CD4-positive, alpha-beta T cell treated with Interleukin-15 for 1 hour (primary cell): ENCODE measurements at places on chromosomes 11 and 22.

- peak; percentile 78 for DNase-seq
Observed at GRCh38 chr11:2271077-2271326, 614 bp upstream of the ASCL2 start.

DNA sequence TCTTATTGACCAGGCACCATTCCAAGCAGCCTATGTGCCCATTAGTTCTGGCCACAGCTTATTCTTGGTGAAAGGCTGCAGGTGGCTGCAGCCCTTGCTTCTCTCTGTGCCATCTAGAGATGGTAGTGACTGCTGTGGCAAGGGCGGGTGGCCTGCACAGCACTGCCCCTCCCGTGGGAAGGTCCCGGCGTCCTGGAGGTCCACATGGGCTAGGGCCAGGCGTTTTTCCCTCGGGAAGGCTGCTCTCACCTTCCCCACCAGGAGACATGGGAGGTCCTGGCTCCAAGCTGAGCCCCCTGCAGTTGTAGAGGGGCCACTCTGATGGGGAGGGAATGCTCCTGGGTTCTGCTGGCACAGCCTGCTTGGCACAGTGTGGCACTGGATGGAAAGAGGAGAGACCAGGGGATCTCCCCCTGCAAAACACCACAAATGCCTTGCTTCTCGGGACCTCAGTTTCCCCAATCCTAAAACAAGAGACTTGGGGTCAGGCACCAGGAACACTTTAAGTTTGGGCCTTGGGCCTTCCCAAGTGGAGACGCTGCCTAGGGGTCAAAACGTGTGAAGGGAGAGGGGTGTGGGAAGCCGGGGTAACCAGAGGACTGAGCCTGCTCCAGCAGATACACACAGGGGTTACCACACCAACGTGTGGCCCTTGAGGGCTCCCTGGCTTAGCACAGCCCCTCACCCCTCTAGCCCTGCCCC is 10.0 kb upstream of the TBC1D22A start:
- no peak for DNase-seq

DNA sequence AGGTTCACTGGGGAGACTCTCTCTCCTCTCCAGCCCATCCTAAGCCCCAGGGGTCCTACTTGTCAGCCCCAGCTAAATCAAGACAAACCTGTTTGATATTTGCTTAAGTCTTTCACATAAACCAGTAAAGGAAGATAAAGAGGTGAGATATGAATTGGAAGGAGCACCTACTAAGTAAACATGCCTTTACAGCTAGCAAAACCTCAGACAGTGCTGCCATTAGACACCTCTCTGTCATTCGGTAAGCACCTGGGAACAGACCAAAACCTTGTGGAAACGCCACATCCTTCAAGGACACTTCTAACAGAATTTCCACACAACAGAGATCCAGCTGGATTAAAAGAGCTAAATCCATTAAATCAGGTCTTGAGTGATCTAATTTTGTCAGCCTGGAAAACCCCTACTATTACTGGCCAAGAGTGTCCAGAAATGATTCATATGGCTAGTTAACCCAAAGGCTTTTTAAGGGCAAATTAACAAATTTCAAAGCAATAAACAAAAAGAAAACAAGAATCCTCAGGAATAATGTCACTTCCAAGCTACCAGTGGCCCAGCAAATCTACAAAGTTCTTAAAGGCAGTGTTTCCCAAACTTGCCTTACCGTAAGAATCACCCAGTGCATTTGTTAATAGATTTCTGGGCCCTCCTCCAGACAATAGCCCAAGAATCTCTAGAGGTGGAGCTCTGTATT is 2.4 kb downstream of the VPS37C start:
- DNase-seq: no peak

- no peak for DNase-seq
Observed at GRCh38 chr11:77449060-77449521, 24.8 kb downstream of the PAK1 start.

- no peak for DNase-seq
Observed at GRCh38 chr11:10524471-10524870, 16.5 kb downstream of the RNF141 start.

DNA sequence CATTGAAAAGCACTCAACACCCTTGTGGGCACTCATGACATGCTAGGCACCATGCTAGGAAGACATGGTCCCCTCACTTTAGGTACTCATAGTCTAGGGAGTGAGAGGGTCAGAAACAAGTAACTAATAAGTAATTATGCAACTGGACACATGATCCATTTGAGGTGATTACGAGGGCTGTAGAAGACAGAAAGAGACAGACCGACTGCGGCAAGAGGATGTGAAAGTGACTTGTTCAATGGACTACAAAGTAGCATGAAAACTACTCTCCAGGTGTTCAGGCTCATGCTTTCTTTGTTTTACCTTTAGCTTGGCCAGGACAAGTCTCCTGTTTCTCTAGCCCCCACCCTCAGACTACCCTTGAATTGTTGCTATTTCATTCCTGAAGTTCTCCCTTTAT is 310.8 kb upstream of the SORL1-AS1 start:
- no peak for DNase-seq

- DNase-seq: no peak
Observed at GRCh38 chr11:75314771-75315438, 36.6 kb downstream of the ARRB1 start.

DNA sequence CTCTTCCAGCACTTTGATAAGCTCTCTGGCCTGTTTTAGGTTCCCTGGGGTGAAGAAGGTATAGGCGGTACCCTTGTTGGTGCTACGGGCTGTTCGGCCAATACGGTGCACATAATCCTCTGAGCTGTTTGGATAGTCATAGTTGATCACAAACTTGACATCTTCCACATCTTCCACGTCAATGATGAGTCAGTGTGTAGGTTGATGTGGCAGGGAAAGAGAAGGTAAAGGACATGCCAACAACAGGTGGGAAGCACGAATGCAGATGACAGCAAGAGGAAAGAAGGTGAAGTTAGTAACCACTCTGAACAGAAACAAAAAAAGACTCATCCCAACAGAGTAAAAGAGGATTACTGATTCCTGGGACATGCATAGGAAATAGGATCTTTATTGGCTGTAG is 18.2 kb downstream of the DDX17 start:
- no peak for DNase-seq

GRCh38 chr22:30674482-30674881 is 6.8 kb upstream of the DUSP18 start:
- DNase-seq: no peak

GRCh38 chr11:75469785-75470405 is 36.9 kb upstream of the KLHL35 start:
- DNase-seq: no peak

- peak; percentile 6 for DNase-seq
Observed at GRCh38 chr11:76622493-76623094, 48.0 kb downstream of the LRRC32 start.

DNA sequence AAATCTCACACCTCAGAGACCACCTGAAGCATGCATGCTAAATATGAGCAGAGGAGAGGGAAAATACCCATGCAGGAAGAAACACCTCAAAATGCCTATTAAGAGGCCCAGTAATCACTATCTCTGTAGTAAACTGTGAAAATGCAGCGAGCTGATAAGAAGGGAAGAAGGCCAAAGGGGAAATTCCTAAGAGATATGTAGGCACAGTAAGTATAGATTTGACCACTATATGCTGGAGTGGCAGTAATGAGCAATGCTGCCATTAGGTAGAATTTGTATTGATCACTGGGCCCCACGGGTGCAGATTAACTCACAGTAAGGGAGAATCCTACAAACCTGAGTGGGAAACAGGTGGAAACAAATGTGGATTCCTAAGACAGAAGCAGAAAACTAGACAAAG is 1813.1 kb upstream of the RAG2 start:
- DNase-seq: no peak

DNA sequence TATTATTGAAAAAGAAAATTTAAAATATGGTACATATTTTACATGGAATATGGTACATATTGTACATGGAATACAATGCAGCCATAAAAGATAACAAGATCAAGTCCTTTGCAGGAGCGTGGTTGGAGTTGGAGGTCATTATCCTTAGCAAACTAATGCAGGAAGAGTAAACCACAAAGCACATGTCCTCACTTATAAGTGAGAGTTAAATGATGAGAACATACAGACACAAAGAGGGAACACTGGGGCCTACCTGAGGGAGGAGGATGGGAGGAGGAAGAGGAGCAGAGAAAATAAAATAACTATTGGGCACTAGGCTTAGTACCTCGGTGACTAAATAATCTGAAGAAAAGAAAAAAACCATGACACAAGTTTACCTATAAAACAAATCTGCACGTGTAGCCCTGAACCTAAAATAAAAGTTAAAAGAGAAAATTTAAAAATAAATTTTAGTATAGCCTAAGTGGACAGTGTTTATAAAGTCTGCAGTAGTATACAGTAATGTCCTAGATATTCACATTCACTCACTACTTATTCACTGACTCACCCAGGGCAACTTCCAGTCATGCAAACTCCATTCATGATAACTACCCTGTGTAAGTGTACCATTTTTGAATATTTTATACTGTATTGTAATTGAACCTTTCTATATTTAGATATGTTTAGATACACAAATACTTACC is 204.4 kb downstream of the FAM76B start:
- DNase-seq: no peak

DNA sequence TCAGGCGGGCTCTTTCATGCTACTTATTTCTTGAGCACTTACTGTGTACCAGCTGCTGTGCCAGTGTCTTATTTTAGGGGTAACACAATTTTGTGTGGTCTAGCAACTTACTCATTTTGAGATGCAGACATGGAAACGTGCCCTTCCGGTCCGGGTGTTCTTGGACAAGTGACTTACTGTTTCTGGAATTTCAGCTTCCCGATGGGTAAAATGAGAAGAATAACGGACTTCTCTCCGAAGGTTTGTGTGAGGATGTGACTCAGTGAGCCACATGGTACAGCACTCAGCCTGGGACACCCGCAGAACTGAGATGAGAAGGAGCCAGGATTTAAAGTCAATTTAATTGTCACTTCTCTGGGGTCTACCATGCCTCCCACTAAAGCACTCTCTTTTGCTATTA is 114.5 kb upstream of the SYT13 start:
- no peak for DNase-seq

DNA sequence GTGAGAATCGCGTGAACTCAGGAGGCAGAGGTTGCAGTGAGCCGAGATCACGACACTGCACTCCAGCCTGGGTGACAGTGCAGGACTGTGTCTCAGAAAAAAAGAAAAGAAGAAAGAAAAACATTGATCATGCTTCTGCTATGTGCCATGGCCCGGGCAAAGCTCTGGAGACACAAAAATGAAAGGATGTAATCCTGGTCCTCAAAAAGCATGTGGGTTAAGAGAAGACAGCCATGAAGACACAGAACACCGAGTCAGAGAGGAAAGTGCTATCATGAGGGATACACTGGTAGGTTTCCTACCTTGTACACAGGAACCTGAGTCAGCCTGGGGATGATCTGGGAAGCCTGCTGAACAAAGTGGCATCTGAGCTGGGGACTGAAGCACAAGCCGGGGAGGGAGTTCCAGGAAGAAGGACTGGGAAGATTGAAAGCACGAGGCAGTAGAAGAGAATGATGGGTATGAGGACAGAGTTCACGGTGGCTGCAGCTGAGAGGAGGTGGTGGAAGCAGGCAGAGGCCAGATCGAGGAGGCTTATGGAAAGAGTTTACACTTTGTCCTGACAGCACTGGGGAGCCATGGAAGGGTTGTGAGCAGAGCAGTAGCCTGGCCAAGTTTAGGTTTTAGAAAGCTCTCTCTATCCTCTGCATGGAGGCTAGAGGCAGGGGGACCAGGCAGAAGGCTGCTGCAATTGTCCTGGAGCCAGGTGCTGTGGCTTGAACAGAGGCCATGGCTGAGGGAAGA is 9.9 kb upstream of the MAFF start:
- no peak for DNase-seq

- DNase-seq: no peak
Observed at GRCh38 chr22:45864959-45865476, 111.9 kb downstream of the WNT7B start.

DNA sequence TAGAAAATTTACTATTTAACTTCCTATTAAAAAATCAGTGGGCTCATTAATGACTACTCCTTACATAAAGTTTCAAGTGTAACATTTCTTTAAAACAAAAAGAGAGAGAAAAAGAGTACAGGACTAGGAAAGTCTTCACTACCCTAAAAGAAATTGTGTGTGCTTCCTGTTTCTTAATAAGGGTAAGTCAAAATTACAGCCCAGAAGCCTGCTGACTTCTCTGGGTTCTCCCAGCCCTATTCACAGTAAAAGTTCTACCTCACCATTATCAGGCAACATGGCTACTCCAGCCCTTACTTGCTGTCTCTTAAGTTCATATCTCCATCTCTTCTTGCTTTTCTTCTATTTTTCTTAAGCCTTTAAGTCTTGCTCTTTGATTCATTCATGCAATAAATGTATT is 20.3 kb upstream of the ZC3H12C start:
- DNase-seq: no peak

GRCh38 chr11:65402790-65403189 is 16.4 kb downstream of the FRMD8 start:
- DNase-seq: no peak

GRCh38 chr22:48104102-48104738 is 1341.8 kb downstream of the TBC1D22A start:
- DNase-seq: no peak

GRCh38 chr11:28877340-28877739 is 769.2 kb downstream of the METTL15 start:
- no peak for DNase-seq

GRCh38 chr11:10608584-10608983 is 40.1 kb upstream of the LYVE1 start:
- DNase-seq: no peak

DNA sequence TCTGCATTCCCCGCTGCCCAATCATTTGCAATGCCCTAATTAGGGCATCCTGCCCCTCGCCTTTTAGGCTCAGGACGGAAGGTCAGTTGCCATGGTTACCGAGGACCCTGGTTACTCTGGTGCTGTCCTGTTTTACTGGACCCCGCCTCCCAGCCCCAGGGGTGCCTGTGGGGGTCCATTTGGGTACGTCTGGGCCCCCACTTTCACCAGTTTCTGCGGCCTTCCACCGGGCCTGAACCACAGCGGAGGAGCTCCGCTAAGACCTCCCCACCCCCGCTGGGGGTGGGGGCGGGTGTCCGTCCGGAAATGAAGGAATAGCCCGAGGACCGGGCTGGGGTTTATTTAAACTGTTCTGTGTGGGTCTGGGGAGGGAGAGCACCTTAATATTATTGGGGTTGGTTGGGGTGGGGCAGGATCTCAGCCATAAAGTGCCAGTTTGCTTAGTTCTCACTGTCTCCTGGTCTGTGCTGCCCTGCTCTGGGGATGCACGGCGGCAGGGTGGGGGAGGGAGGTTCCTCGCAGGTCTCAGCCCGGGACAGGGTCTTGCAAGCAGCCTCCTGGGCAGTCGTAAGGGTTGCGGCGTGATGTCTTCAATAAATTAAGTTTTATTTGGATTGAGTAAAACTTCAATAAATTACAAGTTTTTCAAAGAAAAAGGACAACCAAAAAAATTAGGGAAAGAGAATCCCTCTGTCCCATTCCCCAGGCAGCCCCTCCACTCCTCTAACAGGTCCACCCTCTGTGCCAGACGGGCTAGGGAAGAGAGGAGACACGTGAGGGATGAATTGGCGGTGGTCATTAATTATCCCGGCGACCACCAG is 5.3 kb downstream of the PHOX2A start:
- no peak for DNase-seq

DNA sequence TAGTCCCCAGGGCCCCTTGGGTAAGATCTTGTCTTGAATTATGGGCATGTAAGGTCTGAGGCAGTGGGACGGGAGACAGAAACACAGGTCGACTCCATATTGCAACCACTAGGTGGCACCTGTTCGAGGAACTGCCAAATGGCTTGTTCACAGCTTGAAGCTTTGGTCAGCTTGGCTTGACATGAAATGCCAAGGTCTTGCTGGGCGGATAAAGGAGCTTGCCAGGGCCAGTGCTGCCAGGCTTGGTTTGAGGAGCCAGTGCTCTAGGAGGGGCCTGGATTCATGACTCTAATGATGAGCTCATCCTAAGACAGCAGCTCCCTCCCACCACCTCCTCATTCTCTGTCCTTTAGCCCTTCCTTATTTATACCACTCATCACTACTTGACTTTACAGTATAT is 11.9 kb upstream of the NRIP3 start:
- peak; percentile 63 for DNase-seq
